Activated CD4-positive, alpha-beta T cell treated with anti-CD3 and anti-CD28 coated beads, Interleukin-2, amount 50 U/mL, for 48 hours (primary cell): ENCODE measurements at places on chromosomes 7 and 10.

DNA sequence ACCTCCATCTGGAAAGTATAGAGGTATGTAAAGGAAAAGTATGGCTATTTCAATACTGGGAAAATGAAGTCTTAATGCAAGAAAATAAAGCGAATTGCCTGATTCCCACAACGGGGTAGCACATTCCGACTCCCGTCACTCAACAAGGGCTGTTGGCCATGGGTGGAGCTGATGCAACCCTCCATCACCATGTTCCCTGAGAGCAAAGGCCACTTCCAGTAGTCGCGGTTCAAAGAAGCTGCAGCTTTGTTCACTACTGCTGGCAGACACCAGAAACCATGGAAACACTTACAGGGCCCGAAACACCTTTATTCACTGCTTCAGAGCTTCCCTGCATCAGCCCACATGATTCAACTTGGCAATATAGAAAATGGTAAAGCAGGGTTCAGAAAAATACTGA, 44.0 kb downstream of the TMEM26 start:
- DNase-seq = no peak

DNA sequence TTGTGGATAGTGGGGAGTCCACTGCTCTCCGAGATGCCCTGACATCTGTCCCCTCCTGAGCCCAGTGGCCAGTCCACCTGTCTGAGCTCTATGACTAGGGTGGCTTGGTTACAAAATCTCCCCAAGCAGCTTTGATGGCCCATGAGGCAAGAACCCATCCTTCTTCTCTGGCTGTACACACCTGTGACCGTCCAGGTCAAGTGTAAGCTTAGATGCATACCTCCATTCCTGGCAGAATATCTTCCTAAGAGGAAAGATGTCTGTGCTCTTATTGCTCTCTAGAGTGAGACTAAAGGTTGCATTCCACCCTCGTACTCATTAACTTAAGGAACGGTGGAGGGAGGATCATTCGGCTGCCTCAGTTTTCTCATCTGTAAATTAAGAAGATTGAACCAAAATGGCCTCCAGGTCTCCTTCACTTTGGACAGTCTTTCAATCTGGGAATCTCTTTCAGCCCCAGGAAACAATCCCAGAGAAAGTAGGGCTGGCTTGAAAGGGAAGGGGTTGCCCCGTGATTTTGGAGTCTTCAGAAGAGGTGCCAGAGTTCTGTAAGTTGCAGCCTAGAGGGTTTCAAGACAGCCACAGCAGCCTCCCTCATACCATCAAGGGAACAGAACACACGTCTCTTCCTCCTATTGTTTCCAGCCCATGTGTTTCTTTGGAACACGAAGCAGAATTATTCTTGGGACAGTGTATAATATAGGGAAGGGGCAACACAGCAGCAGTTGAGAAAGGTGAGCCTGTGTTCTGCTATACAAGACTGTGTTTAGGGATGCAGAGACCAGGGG, 5.5 kb downstream of the HOXA4 start:
- no peak for DNase-seq

GRCh38 chr7:17545348-17545747, 246.9 kb downstream of the AHR start:
- DNase-seq = no peak

DNA sequence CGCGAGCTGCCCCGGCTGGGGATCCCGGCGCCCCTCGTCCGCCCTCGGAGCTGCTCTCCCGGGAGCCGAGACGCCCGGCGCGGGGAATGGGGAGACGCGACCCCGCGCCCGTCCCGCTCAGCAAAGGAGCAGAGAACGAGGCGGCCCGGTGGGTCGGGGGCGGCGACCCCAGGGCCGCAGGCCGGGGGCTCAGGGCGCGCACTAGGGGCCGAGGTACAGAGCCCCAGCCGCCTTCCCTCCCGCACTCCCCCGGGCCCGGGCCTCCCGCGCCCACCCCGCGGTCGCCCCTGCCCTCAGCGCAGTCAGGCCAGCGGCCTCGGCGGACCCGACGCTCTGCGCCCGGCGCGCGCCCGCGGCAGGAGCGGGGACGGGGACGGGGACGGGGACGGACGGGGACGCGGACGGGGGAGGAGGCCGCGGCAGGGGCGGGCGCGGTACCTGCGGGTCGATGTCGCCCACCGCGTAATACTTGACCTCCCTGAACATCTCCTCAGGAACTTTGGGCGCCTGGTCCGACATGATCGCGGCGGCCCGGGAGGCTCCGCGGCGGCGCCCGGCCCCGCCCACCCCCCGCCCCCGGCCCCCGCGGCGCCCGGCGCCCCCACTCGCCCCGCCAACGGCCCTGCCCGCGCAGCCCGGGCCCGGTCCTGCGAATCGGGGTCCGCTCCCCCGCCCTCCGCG, 373 bp downstream of the PAXIP1 start:
- DNase-seq = peak; percentile 29

- peak; percentile 11 for DNase-seq
Observed at GRCh38 chr10:117175215-117175900, 21.9 kb upstream of the KCNK18 start.

GRCh38 chr7:39527296-39527695, 38.9 kb upstream of the YAE1 start:
- no peak for DNase-seq

GRCh38 chr7:107694386-107694785, 33.8 kb downstream of the SLC26A4 start:
- DNase-seq = no peak

DNA sequence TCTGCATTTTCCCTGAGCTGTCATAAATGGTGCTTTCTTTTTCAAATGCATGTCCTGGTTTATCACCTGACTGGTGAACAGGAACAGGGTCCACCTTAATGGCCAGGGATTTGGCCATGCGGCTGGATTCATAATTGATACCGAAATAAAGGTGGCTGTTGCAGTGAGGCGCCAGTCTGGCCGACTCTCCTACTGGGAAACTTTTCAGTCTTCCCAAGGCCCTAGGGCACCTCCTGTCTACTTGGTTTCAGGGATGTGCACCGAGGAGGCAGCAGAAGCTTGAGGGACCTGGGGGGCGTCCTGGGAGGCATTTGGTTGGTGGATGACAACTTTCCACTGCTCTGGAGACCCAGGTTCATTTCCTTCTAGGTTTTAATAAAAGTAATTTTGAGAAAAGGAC, 46.4 kb upstream of the FIGNL1 start:
- no peak for DNase-seq

DNA sequence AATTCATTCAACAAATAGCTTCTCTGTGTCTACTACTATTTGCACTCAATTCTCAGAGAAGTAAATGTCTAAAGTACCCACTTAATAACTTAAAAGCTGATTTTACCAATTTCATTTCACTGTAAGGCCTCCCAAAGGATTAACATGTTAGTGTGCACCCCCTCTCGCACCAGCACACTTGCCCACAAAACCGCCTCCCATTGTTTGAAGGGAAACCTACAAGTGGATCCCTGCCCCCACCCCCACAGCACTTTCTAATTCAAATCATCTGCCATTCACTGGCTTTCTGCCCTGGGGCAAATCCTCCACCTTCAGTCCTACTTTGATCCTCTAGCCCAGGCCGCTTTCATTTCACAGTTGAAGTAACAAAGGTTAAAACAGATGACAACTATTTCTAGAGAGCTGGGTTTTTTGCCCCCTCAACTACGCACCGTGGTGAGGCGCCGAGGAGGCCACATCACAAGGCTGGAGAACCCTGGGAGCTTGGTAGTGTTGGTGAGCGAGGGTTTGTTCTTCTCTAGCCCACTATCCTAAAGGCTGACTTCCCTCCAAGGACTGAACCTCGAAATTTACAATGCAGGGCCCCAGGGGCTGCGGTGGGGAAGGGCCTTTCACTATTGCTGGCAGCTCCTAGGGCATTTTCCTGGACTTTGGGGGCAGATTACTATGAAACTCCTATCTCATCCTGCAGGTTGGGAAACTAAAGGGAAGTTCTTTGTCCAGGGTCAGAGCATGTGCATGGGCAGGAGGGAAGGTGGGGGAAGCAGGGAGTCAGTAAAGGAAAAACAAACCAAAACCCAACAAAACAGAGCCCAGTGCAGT, 517.4 kb upstream of the ZMIZ1 start:
- no peak for DNase-seq

DNA sequence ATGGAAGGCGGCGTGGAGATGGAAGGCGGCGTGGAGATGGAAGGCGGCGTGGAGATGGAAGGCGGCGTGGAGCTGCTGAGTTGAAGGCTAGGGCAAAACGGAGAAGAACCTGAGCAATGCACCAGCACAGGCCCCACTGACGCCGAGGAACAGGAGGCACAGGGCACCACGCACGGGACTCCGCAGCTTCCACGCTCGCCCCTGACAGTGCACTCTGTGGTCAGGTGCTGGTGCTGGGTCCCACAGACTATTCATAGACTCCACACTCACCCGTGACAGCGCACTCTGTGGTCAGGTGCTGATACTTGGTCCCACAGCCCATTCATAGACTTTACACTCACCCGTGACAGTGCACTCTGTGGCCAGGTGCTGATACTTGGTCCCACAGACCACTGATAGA, 34.0 kb downstream of the CPXM2 start:
- DNase-seq = no peak
